Right lung (tissue), 10 donors: ENCODE measurements at places on chromosomes 2 and 18.

DNA sequence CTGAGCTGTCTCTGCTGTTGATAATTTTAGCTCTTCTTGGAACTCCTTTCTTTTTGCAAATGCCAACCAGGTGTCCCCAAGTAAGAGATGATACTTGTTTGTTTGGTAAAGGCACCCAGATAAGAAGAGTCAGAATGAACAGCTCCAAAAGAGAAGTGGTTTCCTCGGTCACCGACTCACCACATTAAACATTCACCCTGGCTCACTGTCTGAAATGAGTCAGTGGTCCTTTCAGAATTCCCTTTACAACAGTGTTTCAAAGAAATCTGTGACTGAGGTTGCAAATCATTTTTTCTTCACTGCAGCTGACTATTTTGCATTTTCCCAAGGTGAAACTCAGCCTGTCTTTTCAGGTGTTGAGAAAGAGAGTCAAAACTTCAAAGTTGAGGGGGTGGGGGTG is 16.2 kb upstream of the CXCR4 start:
- DNase-seq, result no peak

DNA sequence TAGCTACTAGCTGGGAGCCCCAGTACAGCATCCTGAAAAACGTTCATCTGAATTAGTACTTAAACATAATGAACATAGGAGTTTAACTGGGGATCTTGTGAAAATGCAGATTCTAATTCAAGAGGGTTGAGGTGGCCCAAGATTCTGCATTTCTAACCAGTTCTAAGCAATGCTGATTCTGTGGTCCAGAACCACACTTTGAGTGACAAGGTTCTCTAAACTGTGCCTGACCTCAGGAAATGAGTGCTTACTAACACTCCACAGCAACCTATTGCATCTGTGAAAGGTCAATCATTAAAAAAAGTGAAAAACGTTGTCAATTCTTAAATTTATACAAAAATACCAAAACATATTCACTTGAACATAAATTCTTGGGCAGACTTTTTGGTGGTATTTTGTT is 157.1 kb upstream of the ZFP36L2 start:
- no peak for DNase-seq

DNA sequence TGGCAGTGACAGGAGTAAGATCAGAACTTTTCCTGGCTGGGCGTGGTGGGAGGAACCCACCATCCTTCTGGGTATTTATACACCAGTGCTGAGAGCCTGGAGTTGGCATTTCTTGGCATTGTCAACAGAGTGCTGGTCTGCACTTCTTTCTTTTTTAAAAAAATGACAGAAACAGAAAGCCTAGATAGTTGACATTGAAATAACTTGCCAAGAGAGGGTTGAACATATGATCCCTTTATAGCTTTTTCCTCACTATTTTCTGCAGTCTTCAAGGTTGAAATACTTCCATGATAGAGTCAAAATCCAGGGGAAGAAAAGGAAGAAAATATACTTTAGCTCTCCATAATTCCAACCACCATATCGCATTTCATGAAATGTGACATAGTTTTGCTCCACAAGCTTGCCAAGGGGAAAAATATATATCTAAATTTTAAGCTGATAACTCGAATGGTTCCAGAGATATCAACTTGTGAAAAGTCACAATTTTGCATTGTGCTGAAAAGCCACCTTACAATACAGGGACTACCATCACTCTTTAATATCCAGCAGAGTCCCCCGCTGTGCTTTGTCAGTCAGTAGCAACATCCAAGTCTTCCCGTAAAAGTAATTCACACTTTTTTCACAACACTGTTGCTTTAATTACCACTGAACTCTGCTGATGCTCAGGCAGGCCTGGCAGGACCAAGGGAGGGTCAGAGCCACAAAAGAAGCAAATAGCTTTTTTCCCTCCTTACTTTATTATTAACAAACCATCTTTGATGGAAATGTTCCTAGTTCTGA is 764.9 kb upstream of the FANCL start:
- no peak for DNase-seq

- DNase-seq, result no peak
Measured at GRCh38 chr18:48923746-48924629, 26.8 kb downstream of the SMAD7 start.

DNA sequence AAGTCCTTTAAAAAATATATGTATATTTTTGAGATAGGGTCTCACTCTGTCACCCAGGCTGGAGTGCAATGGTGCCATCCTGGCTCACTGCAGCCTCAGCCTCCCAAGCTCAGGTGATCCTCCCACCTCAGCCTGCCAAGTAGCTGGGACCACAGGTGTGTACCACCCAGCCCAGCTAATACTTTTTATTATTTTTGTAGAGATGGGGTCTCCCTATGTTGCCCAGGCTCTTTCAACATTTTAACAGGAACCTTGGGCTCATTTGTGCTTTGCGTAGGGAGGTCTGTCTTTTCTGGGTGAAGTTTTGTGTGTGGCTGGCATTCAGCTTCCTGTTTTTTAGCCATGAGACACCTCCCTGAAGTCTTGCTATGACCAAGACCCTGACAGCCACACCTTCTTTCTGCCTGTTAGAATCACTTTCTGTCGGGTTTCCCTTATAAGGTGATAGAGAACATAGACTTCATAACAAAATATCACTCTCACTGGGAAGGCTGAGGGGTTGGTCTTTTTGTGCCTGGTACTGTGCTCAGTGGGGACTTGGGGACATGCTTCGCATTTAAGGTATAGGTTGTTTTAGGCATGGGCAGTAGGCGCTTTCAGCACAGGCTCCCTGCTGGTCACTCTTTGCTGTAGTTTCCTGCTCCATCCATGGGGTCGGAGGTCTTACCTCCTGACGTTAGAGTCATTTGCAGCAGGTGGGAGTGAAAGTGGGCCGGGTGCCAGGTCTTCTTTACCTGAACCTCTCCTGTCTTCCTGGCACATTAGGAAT is 3.4 kb downstream of the RAB31 start:
- DNase-seq, result no peak

GRCh38 chr18:41390309-41390708 is 564.7 kb upstream of the PIK3C3 start:
- no peak for DNase-seq

- DNase-seq, result no peak
Measured at GRCh38 chr2:196875414-196875813, 51.1 kb downstream of the PGAP1 start.

- DNase-seq, result no peak
Measured at GRCh38 chr2:10016001-10016801, 27.1 kb upstream of the KLF11 start.

- no peak for DNase-seq
Measured at GRCh38 chr2:17148407-17149145, 369.7 kb downstream of the RAD51AP2 start.

DNA sequence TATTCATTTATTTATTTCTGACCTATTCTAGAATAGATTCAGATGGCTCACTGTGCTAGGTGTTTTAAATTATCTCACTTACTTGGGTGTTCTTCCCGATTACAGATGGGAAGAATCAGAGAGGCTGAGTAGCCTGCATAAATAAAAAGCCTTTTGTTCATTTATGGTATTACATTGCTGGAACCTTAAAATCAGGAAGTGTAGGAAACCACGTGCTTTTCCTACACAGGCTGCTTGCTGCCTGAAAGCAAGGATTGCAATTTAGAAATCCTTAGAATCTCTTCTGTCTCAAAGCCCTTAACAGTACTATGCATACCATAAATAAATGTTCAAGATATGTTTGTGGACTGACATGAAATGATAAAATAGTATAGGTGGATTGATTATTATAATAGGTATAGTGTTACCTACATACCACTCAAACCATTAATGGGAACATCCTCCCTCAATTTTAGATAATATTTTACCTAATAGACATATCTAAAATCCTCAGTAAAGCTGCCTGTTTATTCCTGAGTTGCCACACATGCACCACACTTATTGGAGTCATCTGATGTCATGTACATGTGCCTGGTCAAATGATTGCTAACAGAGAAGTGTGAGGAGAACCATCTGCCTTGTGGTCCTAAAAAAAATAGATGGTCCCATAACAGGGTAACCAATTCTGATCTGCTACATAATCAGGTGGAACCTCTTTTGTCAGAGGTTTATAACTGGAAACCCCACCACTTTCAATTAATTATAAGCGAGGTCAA is 73.5 kb upstream of the C2orf15 start:
- no peak for DNase-seq

DNA sequence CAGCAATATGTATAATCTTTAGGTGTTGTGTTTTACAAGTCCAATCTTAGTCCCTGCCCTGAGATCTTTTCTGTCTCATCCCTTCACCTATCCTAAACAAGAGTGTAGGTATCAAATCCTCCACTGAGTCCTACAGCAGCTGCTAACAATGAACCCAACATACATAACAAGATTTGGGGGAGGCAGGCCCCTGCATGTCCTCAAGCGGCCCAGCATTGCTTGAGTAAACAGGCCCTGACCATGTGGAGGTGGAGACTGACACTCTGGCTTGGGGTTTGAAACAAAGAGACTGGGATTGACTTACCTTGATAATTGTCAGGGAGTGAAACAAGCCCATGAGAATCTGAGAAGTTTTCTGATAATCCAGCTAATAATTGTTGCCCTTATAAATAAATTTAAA is 213.4 kb downstream of the STK39 start:
- DNase-seq, result no peak

DNA sequence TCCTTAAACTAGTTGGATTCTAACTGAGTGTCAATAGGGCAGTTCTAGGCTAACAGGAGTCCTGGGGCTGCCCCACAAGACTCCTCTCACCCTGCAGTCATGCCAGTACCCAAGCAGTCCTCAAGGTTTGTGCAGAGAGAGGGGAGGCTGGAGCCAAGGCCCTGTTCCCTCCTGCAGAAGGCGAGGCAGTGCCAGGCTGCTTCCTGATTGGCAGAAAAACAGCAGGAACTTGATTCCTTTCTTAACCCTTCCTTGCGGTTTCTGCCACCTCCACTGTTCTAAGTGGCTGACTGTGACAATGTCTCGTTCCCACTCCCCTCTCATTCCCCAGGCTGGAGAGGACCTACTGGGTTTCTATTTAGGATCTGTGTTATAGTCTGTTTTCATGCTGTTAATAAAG is 75.3 kb downstream of the LPIN1 start:
- no peak for DNase-seq

DNA sequence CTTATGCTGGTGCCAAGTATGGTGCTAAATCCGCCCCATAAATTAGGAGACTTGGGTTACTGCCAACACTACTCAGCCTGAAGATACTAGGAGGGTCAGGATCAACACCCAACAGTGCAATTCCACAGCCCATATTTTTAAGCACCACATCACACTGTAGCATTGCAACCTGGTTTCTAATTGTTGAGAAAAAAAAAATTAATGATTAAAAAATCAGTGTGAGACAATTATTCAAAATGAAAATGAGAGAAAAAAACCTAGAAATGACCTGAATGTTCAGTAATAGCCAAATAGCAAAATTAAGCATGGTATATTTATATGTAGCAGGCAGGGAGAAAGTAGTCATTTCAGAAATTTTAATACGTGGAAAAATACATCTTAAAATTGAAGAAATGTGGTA is 29.2 kb upstream of the HNRNPLL start:
- no peak for DNase-seq

DNA sequence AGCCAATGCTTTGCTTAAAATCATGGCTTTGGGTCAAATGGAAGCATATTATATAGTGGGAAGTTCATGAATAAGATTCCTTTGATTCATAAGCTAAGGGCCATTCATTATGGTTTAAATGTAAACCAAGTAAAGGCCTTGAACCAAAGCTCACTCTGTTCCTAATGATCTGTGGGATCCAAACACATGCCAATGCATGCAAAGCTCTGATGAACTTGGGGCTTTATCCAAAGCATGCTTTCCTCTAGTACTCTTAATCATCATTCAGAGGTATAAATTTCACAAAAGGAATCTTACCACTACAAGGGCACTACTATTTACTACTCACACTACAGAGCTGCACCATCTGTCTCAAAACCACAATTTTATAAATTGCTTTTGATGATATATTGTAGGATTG is 102.8 kb upstream of the RBMS1 start:
- no peak for DNase-seq

DNA sequence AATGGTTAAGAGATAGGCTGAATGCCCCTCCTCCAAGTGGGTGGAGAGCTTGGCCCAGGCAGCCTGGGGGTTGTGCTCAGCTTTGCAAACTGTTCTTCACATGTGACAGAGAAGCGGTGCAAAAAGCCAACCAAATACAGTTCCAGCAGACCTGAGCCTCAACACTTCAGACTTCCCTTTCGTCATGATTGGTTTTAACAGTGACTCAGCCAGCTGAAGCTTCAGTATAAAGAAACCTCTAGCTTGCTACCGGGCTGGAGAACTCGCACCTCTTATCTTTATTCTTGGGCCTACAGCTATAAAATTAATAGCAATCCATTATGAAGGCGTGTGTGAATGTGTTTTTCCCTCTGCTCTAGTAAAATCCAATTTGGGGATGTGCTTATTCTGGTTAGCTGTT is 20.0 kb downstream of the SETBP1 start:
- no peak for DNase-seq

GRCh38 chr18:36387310-36387709 is 89.8 kb downstream of the FHOD3 start:
- no peak for DNase-seq

DNA sequence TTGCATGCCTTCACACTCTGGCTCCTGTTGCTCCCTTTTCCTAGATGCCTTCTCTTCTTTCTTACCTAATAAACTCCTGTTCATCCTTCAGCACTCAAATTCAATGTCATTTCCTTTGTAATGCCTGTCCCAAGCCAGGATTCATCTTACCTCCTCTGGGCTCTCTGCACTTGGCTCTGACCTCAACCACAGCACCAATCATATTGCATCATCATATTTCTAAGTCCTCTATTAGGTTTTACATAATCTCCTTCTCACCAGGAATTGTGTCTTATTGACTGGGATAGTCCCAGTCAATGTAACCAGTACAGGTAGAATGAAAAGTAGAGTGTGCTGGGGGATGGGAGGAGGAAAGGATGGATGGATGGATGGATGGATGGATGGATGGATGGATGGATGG is 187.1 kb downstream of the NRP2 start:
- no peak for DNase-seq

DNA sequence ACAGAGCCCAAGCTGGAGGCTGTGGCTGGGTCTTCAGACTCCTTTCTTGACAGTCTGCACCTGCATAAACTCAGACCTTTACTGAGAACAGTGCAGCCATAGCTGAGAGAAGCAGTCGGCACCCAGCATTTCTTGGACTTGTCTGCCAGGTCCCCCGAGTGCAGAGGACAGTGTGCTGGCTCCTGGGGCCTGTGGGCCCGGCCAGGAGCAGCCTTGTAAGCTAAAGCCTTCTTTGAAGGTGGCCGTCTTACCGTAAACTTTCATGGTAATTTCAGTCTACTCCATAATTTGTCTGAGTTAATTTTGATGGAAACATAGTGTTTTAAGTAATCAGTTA is 70.9 kb downstream of the LRRFIP1 start:
- no peak for DNase-seq

DNA sequence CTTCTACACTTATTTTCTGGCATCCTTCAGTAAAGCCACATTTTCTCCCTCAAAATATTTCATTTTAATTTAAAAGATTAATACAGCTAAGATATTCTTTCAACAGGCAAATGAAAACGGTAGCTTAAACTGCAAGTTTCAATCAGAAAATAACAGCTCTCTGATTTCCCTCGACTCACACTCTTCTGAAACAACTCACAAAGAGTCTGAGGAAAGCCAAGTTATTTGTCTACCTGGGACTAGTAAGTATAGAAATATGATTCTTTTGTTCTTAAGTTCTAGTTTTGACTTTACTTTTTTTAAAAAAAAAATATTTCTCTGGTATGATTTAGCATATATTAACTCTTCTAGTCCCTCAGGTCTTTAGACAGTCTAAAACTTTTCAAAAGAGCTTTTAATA is 27.2 kb downstream of the CEP192 start:
- DNase-seq, result no peak
